ENCODE measurements at places on chromosomes 2 and 18.

GRCh38 chr2:29495536-29496060, 380.4 kb downstream of the CLIP4 start:
- no peak for DNase-seq

GRCh38 chr2:202208526-202208925, 29.9 kb downstream of the SUMO1 start:
- no peak for DNase-seq

DNA sequence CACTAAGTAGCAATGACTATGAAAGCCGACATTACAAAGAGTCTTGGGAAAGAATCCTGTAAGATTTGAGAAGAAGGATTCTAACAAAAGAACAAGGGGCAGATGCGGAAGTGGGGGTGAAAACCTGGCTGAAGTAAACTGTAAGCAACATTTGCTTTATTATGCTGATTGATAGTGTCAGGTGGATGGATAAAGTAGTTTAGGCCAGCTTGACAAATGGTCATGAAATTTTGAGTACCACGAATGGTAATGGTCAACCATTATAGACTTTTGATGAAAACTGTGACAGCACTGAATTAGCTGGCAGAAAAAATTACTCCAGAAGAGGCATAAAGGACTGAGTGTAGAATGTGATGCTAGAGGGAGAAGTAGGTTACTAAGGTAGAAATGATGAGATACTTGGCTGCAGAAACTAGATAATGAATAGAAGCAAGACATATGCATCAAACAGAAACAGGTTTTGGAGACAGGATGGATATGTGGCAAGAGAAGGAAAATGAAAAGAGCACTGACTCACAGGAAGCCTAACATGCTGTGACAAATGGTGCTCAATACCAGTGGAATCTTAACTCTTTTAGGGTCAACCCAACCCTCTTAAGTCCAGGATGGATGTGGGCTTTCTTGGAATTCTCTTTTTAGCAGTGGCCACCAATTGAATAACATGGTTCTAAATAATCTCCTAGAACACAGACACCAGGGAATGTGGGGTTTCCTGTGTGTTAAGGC, 6.8 kb downstream of the THUMPD2 start:
- DNase-seq = no peak

DNA sequence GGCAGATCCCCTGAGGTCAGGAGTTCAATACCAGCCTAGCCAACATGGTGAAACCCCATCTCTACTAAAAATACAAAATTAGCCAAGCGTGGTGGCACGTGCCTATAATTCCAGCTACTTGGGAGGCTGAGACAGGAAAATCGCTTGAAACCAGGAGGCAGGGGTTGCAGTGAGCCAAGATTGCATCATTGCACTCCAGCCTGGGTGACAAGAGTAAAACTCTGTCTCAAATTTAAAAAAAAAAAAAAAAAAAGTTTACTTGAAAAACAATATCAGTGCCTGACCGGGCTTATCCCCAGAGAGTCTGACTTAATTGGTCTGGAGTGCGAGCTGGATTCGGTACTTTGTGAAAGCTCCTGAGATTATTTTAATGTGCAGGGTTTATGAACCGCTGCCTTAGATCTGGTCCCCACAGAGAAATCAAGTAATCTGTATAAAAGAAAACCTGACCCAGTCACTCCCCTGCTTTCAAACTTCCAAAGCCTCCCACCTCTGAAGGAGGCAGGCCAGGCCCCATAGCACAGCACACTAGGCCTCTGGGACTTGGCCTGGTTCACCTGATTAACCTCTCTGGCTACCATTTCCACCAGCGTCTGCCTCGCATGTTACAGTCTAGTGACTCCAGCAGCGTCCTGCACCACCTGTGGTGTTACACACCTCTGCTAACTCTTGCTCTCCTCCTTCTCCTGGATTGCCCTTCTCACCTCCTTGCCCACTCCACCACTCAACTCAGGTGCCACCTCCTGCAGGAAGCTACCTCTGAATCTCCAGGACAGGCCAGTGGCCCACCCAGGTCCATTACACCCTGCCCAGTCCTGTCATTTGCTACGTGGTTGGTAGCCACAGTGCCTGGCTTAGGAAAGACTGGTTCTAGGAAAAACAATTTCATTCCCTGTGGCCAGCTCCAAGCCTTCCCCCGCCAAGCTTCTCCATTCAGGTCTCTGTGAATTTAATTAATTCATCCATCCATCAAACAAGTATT, 114.3 kb upstream of the PPP1CB start:
- no peak for DNase-seq

DNA sequence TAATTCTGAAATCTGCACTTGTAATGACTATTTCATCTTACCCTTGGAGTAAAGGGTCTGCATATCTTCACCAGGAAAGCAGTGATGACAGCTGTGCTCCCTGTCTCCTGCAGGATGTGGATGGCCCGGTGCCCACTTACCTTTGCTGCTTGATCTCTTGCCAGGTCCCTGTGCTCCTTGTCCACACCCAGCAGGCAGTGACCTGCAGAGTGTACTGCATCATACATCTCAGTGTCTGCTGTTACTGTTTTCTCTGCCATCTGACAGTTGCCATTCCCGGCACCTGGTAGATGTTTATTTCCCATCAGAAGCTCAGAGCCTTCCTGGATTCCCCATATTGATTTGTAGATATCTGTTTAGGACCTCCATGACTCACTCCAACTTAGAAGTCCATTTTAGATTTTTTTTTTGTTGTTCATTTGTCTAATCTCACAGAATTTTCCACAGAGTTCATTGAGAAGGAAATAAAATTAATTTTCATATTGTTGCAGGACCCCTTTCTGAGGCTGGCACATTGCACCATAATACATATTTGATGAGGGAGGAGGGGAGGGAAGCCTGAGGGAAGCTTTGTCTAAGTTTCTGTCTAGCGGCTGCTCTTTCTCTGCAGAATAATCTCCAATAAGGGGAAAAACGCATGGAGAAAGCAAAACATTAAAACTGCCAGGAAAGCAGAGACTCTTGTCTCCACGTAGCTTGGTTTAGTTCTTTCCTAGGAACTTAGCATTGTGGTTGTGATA, 697.5 kb upstream of the RAB6C start:
- DNase-seq = peak; percentile 3

DNA sequence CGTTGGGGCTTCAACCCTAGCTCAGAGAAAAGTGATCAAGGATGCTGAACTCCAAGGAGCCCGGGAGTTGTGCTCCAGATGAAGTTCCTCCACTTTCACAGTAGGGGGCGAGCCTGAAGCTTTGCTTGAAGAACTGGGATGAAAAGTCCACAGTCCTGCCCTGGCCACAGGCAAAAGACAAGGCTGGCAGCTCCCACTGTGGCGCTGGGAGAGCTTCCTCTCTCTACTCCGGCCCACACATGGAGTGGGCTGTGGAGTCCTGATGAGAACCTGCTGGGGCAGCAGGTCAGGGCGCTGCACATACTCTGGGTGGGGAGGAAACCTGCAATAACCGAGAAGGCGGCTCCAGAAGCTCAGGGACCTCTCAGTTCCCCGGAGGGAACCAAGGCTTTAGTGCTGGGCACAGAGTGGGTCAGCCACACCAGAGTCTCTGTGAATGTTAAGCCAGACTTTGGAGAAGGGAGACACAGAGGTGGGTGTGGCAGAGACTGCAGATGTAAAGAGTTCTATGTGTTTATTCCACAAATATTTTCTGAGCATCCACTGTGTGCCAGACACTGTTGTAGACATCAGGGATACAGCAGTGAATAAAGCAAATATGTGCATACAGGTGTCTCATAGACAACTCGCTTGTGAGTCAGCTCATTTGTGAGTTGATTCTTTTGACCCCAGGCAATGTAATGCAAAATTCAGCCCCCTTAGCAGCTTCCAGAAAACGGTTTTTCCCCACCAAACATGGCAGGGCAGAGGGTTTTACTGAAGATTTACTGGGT, 48.0 kb upstream of the MRPL33 start:
- no peak for DNase-seq

DNA sequence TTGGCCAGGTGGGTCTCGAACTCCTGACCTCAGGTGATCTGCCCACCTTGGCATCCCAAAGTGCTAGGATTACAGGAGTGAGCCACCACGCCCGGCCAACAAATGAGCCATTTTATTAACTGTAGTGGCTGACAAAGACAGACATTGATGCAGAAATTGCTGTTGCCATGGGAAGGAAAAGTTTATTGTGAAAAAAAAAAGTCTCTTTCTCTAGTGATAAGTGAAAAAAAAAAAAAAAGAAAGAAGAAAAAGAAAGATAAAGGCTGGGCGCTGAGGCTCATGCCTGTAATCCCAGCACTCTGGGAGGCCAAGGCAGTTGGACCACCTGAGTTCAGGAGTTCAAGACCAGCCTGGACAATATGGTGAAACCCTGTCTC, 39.8 kb upstream of the RAB1A start:
- no peak for DNase-seq

- peak; percentile 43 for DNase-seq
Observed at GRCh38 chr2:174334781-174335251, at the start of gene SP9. Gene SP9 (plus strand): TSS chr2:174334954. CDS start chr2:174335093, 139 bp downstream.

DNA sequence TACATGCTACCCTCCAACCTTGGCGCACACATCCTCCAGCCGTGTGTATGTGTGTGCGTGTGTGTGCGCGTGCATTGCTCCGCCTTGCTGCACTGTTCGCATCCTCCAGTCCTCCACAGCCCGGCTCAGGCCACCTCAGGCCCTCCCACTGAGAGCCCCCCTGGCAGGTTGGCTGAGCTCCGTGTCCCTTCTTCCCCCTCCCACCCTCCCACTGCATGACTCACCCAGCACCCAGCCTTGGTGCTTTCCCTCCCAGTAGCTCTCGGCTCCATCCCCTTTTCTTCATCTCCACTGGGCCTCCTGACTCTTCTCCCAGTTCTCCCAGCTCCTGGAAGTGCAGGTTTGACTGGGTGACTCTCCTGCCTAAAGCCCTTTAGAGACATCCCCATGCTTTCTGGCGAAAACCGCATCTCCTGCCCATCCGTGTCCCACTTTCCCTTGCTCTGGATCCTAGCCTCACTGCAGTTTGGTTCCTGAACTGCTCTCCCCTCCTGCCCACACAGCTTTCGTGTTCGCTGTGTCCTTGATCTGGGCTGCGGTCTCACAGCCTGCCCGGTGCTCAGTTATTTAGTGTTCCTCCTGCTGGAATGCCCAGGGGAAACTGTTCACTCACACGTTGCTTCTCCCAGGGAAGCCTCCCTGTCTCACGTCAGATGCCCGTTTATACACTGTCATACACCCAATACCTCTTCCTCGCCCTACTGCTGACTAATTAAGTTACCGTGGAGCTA, 4.9 kb downstream of the TMEM177 start:
- DNase-seq = no peak

GRCh38 chr2:29767606-29768335, 153.6 kb downstream of the ALK start:
- no peak for DNase-seq

DNA sequence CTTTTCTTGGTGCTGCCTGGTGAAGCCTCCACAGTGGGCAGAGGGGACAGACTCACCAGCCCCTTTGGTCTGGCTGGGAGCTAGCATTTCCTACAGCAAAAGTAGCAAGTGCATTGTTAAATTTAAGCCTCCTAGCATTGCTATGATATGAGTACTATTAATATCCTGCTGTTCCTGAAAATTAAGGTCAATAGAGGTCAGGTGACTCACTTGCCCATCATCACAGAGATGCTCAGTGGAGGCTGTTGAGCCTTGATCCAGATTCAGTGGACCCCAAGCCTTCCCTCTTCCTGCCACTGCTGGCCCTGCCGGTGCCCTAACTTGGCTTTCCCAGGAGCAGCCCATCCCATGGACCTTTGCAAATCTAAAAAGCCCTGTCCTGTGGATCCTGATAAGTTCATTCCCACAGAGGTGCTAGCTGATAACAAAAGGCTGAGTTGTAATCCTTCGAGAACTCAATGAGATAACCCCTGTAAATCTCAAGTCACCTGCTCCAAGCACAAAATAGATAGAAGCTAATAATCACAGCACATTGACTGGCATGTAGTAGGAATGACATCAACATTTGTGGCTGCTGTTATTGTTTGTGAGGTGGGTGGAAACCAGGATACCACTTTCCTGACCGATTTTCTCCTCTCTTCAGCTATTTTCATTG, 84.4 kb downstream of the THNSL2 start:
- DNase-seq = no peak

DNA sequence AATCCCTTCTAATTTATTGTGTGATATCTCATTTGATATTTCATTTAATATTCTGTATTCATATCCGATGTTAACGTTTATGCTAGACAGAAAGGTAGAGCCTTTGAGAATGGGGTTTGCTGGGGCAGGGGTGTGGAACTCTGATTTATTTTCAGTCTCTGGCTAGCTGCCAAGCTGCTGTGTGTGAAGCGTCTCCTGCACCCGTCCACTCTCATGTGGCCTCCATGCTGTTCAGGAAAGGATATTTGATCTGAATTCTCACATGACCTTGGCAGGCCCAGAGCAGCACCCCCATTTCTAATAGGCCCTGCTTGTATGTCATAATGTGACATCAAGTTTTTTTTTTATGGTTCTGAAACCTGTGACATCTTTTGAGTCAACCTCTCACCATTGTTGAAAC, 1.6 kb downstream of the IL1R1 start:
- DNase-seq = no peak

- DNase-seq = no peak
Observed at GRCh38 chr18:34258176-34258575, 33.5 kb upstream of the NOL4 start.

DNA sequence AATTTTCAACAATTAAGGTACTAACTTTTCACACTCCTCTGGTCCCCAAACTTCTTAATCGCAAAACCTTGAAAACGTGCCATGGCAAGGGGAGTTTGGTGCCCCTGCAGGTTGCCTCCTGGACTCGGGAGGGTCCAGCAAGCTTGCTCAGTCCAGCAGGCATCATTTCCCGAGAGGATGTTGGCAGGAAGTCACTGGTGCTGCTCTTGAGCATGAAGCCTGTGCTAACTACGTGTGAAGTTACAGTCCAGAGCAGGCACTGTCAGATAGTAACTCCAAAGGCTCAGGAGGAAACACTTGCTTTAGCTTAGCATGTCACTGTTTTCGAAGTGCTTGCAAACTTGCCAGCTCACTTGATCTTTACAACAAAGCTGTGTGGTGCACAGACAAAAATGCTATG, 215.4 kb downstream of the MYCN start:
- DNase-seq = no peak

- no peak for DNase-seq
Observed at GRCh38 chr2:216546641-216547403, 48.2 kb downstream of the RPL37A start.

- no peak for DNase-seq
Observed at GRCh38 chr2:40844353-40845277, 392.7 kb upstream of the SLC8A1 start.

GRCh38 chr2:223835701-223836532, 1.5 kb downstream of the AP1S3 start:
- DNase-seq = no peak

- DNase-seq = no peak
Observed at GRCh38 chr2:8090748-8091700, 590.8 kb upstream of the ID2 start.

GRCh38 chr2:100548771-100549170, 14.0 kb upstream of the PDCL3 start:
- DNase-seq = no peak

- DNase-seq = no peak
Observed at GRCh38 chr2:204583773-204584172, 38.5 kb downstream of the PARD3B start.

- DNase-seq = no peak
Observed at GRCh38 chr2:176464886-176465564, 195.8 kb downstream of the MTX2 start.

- DNase-seq = no peak
Observed at GRCh38 chr2:234830853-234831252, 121.0 kb upstream of the SH3BP4 start.

All from NCI-H1092 treated with DMSO at 0.1 percent for 48 hours (cell line).